HuH-7.5 (cell line): ENCODE measurements at places on chromosomes 2 and 18.

DNA sequence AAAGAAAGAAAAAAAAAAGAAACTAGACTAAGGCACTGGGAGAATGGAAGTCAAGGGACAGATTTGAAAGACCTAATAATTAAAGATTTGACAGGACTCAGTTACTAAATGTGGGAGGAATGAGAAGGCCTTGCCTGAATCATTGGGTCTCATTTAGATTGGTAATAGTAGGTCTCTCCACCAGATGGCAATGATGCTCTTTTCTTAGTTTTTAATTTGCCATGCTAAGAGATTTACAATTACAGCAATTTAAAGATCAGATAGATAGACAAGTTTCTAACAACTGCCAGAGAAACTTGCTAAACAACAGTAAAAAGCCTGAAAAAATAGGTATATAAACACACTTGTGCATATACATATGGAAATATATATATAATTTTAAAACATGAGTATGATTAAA, 153.0 kb downstream of the TMEM247 start:
- no peak for DNase-seq

- no peak for DNase-seq
Observed at GRCh38 chr2:20139407-20140172, 85.3 kb downstream of the SDC1 start.

DNA sequence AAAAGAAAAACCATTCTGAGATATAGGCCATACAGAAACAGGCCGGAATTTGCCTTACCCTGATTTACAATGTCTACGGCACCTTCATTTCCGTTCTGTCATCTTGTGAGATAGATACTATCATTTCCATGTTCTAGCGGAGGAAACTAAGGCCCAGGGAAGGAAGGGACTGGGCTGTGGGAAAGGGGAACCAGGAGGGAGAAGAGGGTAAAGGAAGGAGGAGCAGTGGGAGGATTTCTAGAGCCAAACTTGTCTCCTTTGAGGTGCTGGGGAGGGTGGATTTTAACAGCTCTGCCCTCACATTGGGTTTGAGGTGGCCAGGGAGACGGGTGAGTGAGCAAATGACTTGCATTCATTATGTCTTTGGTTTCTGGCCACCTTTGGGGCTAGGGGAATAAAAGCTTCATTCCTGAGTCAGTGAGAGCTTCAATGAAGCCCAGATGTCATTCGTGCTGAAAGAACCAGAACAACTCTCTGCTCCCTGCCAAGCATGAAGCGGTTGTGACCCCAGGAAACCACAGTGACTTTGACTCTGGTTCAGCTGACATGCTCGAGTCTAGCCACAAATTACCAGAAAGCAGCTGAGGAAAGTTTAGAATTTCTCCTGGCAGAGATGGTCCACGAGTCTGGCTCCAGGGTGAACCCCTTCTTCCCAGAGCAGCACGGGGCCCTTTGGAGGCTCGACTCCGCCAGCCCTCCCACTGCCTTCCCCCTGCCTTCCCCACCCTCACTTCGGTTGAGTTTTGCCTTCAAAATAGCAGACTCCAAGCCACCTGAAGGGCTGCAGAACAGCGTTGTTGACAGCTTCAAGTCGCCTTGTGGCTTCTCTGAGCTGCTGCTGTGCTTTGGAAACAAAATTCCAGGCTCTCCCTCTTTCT, 3.8 kb downstream of the ACTG2 start:
- no peak for DNase-seq

GRCh38 chr2:133846476-133846875, 278.2 kb upstream of the NCKAP5 start:
- DNase-seq: no peak

- DNase-seq: peak; percentile 23
Observed at GRCh38 chr18:27057519-27058234, 127.4 kb downstream of the CHST9 start.

DNA sequence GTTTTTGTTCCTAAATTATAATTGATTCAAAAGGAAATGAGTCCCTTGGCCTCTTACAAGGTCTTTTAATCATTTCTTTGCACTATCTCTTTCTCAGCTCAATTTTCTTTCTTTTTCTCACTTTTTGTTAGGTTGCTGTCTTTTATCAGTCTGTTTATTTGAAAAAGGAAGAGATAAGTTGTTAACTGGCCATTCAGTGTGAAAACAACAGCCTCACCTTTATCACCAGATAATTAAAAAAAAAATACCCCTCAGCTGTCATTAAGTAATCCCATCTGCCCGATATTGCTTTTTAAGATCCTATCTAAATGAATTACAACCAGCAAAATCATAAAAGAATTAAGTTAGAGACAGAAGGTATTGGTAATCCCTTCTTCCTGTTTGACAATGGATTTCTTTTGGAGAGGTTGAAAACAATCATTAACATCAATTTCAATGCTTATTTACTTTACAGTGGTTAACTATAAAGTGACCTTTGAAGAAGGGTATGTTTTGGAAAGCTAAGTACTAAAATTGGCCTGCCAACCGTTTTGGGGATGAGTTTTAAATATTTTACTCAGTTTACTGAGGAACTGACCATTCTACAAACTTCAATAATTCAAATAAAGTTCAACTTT, 104.9 kb downstream of the TGIF1 start:
- no peak for DNase-seq

DNA sequence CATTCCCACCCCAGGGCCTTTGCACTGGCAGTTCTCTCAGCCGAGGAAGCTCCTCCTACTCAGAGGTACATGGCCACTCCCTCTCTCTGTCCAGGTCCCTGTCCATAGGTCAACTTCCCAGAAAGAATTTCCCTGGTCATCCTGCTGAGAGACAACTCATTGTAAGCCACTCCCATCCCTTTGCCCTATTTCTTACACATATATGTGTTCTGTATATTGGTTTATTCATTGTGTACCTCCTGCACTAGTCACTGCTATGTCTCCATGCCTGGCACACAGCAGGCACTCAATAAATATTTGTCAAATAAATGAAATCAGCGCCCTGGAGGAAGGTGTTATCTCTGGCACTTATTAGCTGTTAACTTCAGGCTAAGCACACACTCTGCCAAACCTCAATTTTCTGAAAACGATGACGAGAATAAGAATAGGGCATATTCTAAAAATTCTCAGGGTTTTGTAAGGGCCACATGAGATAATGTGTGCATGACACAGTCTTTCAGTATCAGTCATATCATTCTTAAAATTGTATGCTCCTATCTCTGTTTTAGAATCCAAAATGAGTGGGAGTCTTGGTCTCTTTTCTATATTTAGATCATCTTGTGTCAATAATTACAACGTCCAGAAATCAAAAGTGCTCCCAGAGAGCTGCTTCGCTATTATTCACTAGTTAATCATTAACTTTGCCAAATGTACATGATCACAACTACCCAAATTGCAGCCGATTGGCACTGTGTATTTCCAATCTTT, 198.0 kb downstream of the ALK start:
- no peak for DNase-seq

DNA sequence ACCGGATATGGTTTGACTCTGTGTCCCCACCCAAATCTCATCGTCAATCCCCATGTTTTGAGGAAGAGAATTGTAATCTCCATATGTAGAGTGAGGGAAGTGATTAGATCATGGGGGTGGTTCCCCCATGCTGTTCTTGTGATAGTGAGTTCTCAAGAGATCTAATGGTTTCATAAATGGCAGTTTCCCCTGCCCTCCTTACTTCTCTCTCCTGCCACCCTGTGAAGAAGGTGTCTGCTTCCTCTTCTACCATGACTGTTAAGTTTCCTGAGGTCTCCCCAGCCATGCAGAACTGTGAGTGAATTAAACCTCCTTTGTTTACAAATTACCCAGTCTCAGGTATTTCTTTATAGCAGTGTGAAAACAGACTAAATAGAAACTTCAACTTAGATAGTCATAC, 69.5 kb downstream of the SESTD1 start:
- no peak for DNase-seq

DNA sequence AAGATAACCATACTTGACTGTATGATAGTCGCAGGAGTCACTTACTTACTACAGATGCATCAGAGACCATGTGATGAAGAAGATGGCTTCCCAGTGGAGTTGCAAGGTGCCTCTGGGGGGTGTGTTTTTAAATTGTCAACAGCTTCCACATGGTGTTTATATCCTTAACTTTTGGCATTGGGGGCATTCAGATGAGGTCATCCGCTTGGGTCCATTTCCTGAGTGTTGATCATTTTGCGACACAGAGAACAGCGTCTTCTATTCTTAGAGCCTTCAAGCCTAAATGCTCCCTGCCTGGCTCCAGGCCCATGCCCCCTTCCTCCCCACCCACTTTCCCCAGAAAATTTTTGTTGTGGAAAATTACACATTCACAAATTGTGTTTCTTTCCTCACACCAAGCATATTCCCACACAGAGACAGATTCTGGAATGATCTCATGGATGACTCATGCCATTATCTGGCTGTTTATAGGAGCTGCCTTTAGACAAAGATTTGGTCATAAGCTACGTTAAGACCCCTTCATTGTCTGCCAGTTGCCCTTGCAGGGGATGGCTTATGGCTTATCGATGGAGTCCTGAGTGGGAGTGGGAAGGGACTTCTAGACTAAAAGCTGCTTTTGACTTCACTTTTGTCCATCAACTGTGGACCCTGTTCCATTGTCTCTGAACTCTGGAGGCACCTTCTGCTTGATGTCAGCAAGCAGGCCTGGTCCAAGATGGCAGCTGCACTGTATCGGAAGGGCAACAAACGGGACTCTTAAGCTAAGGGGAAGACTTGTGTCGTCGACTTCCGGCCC, 91.8 kb downstream of the CABLES1 start:
- DNase-seq: no peak
